HCT116 (cell line): ENCODE measurements at places on chromosomes 5 and 9. TPM values are rescaled to one million over a fixed set of nuclear protein-coding genes. Genes with fewer than 3 reads are reported as not detected.

GRCh38 chr9:504921-505740 lies 290.5 kb downstream of the DOCK8 start:
- no peak for DNase-seq

DNA sequence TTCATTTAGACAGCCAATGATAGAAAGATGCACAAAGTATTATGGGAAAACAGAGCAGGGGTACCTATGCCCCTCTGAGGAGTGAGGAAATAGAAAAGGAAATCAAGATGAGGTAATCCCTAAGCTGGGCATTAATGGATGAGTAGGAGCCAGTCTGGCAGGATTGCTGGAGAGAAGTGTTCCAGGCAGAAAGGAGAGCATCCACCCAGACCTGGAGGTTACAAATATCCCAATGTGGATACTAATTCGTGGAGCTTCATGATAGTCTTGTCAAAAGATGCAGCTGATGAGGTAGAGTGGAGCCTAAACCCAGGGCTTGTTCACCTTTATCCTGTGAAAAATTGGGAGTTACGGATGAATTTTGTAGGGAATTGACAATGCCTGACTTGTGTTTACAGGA lies 328.0 kb downstream of the ZNF608 start:
- DNase-seq = no peak

DNA sequence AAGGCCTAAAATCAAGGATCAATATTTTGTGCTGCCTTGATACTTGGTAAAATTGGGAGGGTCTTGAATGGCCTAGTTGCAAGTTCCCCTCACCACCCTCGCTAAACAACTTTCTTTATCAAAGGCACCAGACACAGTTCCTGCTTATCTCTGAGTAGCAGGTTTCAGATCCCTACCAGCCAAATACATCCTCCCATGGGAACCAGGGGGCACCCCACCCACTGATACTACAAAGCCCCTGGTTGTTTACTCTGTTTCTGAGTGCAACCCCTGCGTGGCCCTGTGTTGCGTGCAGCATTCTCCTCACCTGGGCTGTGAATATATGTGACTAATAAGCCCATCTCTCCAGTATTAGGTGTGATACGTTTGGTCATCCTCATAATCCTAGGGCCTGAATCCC lies 314.9 kb downstream of the DRD1 start:
- no peak for DNase-seq

DNA sequence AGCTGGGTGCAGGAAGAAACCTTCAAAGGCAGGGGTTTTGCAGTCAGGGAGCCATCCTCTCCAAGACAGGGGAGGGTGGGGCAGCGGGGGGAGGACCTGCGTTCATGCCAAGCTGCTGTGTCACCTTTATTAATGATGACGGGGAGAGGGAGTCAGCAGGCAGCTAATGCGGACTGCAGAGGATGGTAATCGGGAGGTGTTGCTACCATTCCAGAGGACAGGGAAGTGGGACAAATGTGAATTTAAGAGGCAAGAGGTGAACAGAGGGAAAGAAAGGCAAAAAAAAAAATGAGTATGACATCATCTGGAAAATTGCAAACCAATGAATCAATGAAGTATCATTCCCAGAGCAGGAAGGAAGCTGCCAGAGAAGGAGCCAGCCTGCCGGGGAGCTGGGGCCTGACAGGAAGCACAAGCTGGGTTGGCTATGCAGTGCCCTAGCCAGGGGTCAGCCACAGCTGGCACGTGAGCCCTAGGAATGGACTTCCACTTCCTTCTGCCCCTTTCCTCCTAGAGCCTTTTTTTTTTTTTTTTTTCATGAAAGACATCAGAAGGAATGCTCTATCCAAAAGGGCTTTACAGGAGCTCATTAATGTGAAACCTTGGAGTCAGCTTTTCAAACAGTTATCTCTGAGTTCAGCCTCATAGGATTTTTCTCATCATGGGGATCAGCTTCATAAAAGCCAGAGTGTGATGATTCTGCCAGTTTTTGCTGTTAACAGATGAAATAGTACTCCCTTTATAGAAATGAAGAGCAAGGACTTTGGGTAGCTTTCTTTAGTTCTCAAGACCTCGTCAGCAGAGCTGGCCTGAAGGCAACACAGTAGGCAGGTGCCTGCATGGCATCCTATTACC lies 9.2 kb downstream of the INSYN2B start:
- DNase-seq = no peak

Gene MYOZ3
- 0.10 TPM for total RNA-seq

Gene CXXC5
- total RNA-seq = 43.1 TPM

Gene JAKMIP2
- total RNA-seq = not detected

Gene RXRA
- total RNA-seq = 43.9 TPM

- no peak for DNase-seq
These were observed 54.3 kb upstream of the RGS7BP start for GRCh38 chr5:64451551-64451950.

Gene NAIF1
- 11.0 TPM for total RNA-seq

Gene CBY3
- not detected for total RNA-seq

Gene SLC34A1
- not detected for total RNA-seq

GRCh38 chr5:151720215-151720614 lies 33.5 kb upstream of the SPARC start:
- no peak for DNase-seq

Gene PCDHGB2
- 0.34 TPM for total RNA-seq

GRCh38 chr5:164958688-164959087 lies 1453.3 kb downstream of the MAT2B start:
- DNase-seq = no peak

DNA sequence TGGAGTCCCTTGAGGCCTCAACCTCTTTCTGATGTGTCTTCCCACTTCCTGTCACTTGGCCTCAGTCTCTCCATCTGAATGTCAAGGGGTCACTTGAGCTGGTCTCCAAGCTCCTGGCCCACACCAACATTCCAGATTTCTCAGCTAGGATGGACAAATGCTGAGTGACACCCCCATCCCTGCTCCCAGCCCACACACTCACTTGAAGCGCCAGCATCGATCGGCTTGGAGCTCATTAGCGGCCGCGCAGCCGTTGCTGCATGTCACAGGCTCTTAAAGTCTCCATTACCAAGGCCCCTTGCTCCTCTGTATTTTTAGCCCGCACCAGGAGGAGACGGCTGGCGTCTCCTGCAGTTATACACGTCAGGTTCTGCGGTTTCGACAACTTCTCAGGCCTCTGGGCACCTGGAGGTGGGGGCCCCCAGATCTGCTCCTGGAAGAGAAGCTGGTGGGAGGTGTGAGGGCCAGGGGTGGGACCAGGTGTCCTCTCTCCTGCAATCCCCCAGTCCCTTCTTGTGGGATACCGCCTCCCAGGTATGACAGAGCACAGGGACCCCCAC lies 33.4 kb upstream of the ARAP3 start:
- no peak for DNase-seq

GRCh38 chr5:6820851-6821479 lies 107.7 kb downstream of the TENT4A start:
- peak; percentile 27 for DNase-seq

Gene C9
- 0.34 TPM for total RNA-seq

DNA sequence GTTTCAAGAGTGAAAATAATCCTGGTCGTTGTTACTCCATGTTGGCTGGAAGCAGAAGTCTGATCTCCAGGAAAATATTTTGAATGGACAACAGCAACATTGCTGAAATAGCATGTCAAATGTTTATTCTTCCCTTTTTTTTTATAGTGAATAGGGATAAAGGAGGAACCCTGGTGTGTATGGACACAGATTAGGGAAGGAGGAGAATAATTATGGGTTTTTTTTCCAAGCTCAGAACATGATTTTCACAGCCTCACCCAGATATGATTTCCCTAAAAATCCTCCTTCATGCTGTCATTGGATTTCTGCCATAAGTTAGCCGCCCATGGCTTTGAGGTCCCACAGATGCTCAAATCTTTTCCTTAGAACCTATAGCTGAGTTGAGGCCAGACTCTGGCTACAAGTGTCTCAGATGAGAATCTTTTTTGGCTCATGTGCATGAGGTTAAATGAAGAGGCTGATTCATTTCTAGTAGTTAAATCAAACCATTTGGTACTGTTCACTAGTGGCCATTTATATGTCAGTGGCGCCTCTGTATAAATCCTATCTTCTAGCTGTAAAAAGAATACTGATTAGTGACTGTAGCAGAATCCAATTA lies 65.5 kb upstream of the LIFR start:
- no peak for DNase-seq
